Activated naive CD4-positive, alpha-beta T cell treated with anti-CD3 and anti-CD28 coated beads for 36 hours (primary cell): ENCODE measurements at places on chromosomes 2 and 18. TPM values are rescaled to one million over a fixed set of nuclear protein-coding genes. Genes with fewer than 3 reads are reported as not detected.

GRCh38 chr2:50958504-50958903 is 73.4 kb downstream of the NRXN1 start:
- DNase-seq: no peak

- no peak for DNase-seq
Measured at GRCh38 chr2:55115761-55116597, 65.7 kb upstream of the RTN4 start.

LIMS2 gene
- total RNA-seq: 15.5 TPM

DNA sequence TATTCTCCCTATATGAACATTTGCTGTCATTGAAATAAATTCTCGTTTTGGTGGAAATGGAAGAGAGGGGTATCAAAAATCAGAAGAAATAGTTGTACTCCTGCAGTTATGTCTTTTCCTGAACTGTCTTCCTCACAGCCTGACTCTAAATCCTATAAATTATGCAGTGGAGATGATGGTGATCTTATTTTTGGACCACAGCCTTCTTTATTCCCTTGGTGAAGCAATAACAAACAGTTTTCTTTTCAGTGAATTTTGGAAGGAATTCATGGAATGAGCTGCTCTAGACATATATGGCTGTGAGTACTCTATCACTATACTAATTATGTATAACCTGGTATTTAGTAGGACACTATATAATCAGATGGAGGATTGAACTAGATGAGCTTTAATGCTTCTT is 1.7 kb upstream of the SLC25A12 start:
- no peak for DNase-seq

ADCYAP1 gene
- total RNA-seq: not detected

DNA sequence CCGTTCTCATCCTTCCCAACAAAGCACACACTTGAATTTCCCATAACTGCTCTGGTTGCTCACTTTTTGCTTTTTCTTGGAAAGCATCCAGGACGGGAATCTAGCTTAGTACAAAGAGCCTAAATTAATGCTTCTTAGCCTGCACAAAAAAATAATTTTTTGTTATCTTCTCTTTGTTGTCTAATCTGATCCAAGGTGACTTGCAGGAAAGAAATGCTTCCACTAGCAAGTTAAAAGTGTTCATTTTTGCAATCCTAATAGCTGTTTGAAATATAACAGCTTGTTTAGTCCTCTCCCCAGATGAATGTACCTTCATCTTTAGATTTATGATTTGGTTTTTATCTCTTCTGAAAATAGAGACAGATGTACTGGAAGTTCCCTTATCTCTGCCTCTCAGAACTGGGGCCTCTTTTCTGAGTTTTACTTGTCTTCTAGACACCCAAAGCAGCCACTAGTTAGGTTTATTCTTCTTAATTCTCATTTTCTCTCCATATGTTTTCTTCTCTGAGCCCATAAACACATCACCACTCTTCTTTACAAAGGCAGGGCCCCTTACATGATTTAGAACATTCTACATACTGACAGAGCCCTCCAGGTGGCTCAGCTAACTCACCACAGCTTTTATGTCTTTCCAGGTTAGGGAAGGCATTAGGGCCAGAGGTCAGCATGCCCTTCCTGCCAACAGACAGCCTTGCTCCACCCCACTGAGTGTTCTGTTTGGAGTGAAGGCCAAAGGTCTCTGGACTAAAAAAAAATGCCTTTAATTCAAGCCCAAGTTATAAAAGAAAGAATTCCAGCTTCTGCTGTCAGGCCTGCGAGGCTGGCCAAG is 74.7 kb upstream of the MAP4K3 start:
- no peak for DNase-seq

DNA sequence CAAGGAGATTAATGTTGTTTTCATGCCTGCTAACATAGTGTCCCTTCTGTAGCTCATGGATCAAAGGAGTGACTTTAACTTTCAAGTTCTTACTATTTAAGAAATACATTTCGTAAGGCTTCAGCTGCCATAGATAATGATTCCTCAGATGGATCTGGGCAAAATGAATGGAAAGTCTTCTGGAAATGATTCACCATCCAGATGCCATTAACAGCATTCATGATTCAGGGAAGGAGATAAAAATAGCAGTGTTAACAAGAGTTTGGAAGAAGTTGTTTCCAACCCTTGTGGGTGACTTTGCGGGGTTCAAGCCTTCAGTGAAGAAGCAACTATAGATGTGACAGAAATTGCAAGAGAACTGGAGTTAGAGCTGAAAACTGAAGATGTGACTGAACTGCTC is 17.0 kb downstream of the VRK2 start:
- DNase-seq: no peak

DNA sequence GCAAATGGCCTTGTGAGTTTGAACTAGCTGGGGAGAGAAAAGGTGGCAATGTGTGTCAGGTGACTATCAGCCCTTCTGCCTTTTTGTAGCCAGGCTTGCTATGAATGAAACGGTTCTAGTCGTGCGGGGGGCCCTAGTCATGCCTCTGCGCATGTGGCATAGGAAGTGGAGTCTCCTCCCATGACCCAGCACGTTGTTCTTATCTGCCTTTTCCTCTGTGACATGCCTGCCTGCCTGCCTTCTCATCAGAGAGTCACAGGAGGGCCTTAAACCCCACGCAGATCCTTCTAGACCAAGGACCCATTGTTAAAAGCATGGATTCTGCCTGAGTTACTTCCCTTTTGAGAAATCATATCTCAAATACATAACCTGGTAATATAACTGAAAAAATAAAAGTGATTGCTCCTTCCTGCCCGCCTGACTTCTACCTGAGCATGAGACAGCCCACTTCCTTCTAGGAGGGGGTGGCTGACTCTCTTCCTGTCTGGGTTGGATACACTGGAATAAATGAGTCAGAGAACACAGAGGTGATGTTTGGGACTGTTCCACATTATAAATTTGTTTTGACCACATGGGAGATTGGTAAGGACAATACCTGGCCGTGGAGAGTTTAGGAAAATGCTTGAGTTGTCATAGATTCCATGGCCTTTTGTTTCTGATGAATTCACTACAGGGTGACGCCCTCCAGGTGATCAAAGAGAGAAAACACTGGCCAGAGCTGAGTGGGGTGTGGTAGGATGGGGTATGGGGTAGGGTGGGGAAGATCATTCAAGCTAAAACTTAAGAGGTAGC is 49.8 kb downstream of the FBLN7 start:
- peak; percentile 92 for DNase-seq

GRCh38 chr2:231172025-231172424 is 26.4 kb upstream of the ARMC9 start:
- no peak for DNase-seq

GRCh38 chr2:64111426-64111825 is 32.8 kb downstream of the PELI1 start:
- DNase-seq: no peak

- no peak for DNase-seq
Measured at GRCh38 chr2:119282996-119283511, 59.4 kb downstream of the STEAP3 start.

DNA sequence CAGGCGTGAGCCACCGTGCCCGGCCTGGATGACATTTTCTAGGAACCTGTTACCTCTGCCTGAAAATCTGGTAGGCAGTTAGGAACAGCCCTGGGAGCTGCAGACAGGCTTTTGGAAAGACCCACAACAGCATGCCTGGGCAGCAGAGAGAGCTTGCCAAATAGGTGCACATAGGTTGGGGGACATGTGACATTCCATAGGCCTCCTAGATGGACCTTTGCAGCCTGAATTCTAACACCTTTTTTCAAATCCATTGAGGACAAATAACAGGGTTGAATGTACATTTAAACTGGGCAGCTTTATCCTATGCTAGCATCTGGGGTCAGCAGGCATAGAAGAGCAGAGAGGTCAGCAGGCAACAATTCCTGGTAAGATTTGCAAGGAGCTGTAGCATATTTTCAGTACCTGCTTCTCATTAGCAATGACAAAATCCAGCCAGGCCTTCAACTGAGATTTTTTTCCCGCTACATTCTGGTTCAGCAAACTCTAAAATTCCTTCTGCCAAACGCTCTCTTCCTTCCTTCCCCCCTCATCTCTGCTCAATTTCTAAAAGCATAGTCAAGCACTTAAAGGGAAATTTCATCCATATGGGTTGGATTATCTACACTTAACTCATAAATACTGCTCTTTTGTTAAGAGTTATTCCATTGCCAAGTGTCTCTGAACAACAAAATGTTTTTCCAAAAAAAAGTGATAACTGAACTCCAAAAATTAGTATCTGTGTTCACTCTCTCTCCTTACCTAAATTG is 75.2 kb downstream of the SOWAHC start:
- DNase-seq: no peak

GRCh38 chr18:36088256-36088655 is 20.9 kb upstream of the RPRD1A start:
- DNase-seq: no peak

FTCDNL1 gene
- total RNA-seq: 5.2 TPM

CYBRD1 gene
- 0.77 TPM for total RNA-seq

DNA sequence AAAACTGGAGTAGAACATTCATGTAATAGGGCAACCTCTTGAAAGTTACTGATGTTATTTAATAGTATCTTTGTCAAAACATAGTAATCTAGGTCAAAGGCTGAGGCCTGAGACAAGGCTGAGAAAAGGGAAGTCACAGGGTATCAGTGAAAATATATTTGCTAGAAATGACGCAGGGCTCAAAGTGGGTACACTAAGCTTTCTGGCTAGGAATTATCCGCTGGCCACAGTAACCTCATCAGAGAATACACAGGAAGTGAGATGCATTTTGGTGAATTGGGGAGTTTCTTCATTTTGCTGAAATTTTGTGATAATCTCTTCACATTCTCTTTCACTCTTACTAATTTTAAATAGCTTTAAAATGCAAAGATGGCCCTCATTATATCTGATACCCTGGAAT is 206.8 kb downstream of the OTX1 start:
- no peak for DNase-seq

DNA sequence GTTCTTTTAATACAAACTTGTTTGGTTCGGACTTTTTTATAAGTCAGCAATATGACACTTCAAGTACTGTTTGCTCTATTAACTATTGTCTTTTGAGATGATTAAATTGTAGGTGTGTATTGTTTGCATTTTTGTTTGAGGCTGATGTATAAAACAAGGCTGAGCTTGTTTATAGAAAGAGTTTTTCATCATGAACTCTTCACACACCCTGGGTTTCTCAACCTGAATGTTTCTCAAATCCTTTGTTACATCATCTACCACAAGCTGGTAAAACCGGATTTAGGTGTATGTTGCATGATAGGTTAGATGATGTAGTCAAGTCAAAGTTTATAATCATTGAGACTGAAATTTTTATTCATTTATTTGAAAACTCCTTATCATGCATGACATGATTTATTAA is 335.2 kb upstream of the LRATD1 start:
- DNase-seq: no peak

GRCh38 chr2:95530734-95531133 is 46.2 kb upstream of the TRIM43B start:
- DNase-seq: peak; percentile 40

- no peak for DNase-seq
Measured at GRCh38 chr2:62372824-62373223, 133.2 kb downstream of the TMEM17 start.

DNA sequence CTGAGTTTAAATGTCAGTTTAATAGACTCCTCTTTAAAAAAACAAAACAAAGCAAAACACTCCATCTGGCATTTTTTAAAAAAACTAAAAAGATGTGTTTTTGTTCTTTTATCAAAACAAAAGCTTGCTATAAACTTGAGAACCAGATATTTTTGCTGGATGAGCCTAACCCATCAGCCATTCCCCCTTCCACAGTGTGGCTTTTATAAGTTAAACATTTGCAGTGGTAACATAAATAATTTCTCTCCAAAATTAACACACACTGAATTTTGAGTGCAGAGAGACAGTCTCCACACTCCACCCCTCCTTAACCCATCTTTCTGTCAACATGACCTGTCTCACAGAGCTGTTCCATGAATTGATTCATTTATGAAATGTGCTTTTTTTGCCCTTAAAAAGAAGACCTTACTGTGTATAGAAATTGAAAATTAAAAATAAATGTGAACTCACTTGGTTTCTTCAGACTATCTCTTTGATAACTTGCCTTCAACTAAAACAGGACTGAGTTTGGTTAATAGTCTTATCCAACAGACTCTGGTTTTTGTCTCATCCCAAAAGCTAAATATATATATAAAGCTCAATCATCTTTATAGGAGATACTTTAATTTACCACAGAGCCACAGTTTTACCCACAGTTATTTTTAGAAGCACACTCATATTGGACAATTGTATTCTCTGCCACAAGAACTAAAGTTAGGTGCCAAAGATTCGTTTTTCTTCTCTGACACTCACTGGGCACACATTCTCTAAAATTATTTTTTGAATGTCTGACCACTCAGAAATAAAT is 64.8 kb upstream of the STK39 start:
- DNase-seq: no peak

LIPG gene
- total RNA-seq: 0.45 TPM

DNA sequence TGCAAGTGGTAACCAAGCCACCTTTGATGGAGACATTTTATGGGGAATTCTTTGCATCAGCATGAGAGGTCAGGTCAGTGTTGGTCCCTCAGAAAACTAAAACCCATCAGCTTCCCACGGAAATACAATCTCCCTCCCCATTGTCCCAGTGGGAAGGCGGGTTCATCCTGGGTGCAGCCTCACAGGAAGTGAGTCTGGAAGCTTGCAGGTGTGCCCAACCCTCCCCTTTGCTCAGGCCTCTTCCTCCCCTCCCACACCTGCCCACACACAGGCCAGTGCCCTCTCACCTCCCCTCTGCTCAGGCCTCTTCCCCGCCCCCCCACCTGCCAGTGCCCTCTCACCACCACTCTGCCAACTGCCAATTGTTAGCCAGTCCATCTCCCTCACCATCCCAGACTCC is 166.8 kb upstream of the RAB6C start:
- no peak for DNase-seq

GRCh38 chr2:199940373-199940772 is 14.9 kb downstream of the TYW5 start:
- no peak for DNase-seq

DNA sequence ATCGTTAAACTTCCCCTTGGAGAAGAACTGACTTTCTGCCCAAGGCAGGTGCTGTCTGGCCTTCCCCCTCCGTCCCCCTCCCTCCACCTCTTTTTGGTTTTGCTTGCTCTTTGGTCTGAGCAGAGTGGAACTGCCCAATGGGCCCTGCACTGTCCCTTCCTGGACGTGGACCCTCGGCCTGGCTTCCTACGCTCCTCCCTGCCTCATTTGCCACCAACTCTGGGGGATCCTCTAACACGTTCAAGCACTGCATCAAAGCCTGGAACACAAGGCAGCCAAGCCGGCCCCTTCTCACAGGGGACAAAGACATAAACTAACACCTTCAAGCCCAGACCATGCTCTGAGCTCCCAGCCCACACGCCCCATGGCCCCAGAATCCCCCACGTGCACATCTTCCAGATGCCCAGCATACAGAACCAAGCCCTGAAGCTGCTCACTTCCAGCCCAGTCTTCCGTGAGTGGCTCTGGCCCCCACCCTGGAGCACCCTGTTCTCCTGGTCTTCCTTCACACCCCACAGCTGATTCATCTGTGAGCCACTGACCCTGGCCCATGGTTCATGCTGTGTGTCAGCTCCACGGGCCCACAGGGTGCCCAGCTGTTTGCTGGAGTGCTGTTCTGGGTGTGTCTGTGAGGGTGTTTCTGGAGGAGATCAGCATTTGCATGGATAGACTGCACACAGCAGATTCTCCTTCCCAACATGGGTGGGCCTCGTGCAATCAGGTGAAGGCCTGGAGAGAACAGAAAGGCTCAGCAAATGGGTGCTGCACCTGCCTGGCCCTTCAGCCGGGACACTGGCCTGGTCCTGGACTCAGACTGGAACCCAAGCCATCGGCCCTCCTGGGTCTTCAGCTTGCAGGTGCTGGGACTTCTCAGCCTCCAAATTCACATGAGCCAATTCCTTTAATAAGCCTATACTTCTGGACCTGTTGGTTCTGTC is 247.1 kb upstream of the SALL3 start:
- no peak for DNase-seq
